ENCODE measurements at places on chromosomes 2 and 18.

DNA sequence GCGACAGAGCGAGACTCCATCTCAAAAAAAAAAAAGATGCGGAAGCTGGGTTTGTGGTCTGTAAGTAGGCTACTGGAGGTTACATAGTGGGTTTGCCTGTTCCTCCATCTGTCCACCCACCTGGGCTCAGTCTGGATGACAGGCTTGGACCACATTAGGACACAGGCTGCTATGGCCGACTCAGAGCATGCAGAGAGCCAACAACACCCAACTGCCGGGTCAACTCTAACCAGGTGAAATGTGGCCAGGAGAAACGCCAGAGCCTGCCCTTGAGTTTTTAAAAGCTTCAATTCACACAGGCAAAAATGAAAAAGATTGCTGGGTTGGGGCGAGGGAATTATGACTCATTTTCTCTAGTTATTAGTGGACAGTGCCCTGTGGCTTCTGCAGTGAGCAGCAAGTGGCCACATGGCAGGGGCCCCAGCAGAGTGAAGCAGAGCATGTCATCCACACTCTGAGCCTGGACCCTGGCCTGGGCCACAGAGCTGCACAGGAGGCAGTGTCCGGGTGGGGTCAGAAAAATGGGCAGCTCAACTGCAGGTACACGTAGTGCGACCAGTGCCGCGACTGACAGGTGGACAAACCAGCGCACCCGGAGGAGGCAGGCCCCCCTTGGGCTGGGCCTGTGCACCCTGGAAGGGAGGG, 67.4 kb downstream of the BIN1 start:
- peak; percentile 65 for DNase-seq

DNA sequence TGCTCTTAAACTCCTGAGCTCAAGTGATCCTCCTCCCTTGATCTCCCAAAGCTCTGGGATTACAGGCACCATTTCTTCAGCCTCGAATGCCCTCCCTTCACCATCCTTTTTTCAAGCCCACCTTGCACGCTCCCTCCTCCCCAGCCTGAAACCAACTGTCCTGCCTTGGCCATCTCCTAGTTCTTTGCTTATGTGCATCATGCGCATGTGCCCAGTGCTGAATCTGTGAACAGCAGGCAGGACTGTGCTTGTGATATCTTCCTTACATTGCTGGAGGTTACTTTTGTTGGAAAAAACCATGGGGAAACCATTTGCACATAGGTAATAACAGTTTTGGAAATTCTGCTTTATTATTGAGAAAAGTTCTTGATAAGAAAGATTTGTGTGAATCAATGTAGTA, 30.2 kb upstream of the CETN1 start:
- DNase-seq = no peak

DNA sequence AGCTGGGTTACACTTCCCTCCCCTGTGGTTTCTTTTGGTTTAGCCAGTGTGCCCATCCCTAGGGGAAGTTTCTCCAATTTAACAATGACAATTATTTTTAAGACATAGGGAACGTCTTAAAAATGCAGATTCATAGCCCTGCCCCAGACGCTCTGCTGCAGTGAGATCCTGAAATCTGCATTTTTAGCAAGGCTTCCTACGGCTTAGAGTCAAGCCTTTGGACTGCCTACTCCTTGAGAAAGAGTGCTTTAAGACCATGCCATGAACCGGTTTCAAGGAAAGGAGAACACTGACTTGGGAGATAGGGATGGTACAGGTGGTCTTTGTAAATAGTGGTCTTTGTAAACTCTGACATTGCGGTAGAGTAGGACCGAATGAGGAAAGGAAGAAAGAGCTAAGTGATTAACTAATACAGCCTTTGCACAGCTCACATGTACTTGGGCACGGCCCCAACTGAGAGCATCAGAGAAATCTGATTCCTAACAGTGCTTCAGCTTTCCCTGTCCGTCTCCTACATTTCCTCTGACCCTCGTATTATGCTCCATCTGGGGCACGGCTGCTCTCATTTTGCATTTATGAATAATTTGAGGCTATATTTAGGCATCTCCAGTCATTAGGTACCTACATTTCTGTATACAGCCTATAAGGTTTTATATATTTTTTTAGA, 217.6 kb upstream of the TANK start:
- no peak for DNase-seq

GRCh38 chr2:14322306-14322705, 310.2 kb upstream of the LRATD1 start:
- no peak for DNase-seq

GRCh38 chr18:50947899-50948298, 19.9 kb upstream of the ELAC1 start:
- DNase-seq = no peak

- no peak for DNase-seq
These were observed 99.1 kb upstream of the NEUROD1 start for GRCh38 chr2:181779288-181780021.

- no peak for DNase-seq
These were observed 36.5 kb downstream of the RHOB start for GRCh38 chr2:20483194-20483895.

GRCh38 chr2:33292981-33293595, 183.4 kb upstream of the RASGRP3 start:
- DNase-seq = no peak

DNA sequence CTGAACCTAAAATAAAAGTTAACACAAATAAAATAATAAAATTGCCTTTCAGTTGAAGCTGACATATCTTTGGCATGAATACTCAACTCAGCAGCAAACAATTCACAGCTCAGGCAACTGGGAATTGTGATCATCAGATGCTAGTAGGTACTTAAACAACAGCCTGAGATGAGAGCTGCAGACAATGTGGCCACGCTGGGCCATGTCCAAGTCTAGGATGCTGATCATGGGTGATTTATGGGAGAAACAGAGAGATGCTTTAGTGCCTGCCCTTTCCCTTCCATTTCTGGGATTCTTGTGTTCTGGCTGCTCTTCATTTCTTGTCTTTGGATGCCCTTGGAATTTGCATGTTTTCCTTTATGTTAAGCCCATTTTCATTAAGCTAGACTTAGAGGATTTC, 212.4 kb upstream of the CWC22 start:
- no peak for DNase-seq

GRCh38 chr18:59055345-59056032, 84.2 kb upstream of the SEC11C start:
- DNase-seq = no peak

GRCh38 chr2:230262246-230262645, 36.7 kb downstream of the SP140 start:
- no peak for DNase-seq

DNA sequence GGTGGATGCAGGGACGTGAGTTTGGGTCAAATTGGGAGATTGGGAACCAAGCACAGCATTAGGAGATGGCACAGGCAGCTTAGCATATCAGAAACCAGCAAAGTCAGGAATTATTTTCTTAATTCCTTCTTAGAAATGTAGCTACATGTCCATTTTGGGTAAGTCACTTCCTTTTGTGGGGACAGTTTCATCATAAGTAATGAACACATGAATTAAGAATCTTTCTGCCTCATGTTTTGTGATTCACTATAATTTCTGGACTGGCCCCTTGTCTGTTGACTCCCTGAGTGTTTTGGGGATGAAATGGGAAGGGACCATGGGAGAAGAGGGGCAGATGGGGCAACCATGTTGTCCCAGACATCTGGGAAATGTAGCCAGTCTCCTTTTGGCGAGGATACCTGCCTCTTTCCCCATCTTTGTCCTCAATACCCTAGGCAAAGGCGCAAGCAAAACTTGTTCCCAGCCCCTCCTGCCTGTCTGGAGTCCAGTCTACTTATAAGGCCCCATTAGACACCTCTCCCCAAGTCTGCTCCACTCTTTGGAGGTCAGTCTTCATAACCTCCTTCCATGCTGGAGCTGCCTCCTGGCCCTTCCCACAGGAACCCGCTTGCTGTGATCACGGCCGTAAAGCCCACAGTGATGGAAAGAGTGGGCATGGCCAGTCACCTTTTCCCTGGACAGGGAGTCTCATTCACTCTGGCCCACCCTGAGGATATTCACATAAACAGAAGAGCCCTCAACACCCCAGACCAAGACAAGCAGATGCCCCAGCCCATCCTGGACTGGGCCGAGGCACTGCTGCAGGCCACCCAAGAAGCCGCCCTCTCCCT, 25.7 kb downstream of the MTHFD2 start:
- DNase-seq = no peak

DNA sequence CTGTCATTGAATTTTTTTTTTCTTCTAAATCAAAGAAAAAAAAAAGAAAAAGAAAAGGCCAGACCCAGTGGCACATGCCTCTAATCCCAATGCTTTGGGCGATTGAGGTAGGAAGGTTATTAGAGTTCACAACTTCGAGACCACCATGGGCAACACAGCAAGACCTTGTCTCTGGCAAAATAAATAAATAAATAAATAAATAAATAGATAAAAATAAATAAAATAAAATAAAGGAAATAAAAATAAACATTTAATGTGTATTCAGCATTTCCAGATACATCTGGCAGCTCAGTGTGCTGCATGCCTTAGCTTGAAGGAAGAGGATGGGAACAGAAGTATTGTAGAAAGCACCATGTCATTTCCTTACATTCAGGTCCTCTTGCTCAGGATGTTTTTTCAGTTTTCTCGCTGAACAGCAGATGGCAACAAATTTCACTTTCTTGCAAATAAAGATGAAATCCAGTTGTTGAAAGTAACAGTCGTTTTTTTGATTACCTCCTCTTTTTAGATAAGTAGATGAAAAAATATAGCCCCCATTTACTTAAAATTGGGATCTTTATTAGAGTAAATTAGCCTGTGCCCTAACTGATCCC, 25.7 kb upstream of the FAM178B start:
- DNase-seq = no peak

DNA sequence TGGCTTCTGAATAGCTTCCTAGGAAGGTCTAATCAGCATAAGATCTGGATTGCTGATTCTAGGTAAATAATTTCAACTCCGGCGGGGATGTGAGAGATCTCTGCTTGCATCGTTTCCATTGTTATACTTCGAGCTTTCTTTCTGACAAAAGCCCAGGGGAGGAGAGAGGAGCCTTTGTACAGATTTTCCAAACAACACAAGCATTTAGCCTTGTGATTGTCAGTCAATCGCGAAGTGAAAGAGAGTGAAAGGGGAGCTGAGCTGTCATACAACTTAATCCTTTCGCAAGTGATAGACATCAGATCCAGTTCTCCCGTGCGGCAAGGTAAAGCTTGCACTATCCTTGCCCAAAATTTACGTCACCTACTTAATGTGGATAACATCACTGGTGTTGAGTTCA, 26.2 kb downstream of the RALB start:
- no peak for DNase-seq

DNA sequence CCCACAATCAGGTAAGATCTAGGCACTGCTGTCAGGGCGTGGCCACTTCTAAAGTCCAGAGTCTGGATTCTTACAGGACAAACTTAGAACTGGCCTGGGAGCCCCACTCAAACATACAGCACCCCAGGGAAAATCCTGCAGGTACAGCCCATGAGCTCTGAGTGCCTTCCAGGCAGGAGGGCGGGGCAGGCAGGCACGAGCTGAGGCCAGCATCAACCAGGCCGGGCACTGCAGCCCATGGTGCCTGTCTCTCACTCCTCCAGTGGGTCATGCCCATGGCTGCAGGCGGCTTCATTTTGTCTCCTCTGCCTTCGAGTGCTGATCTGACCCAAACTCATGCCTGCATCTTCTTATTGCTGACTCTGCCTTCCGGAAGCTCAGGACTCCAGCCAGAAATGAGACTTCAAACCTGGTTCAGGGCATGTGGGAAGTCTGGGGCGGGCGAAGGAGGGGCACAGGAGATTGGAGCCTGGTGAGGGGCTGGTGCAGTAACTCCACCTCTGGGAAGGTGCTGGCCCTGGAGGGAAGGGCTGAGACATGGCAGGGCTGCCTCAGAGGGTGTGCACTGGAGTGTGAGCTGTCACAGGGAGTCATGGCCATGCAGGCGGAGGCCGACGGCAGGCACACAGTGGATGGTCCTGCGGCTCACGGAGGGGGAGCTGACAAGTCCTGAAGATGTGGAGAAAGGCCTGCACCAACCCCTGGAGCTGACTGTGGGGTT, 40.5 kb downstream of the HS6ST1 start:
- no peak for DNase-seq

DNA sequence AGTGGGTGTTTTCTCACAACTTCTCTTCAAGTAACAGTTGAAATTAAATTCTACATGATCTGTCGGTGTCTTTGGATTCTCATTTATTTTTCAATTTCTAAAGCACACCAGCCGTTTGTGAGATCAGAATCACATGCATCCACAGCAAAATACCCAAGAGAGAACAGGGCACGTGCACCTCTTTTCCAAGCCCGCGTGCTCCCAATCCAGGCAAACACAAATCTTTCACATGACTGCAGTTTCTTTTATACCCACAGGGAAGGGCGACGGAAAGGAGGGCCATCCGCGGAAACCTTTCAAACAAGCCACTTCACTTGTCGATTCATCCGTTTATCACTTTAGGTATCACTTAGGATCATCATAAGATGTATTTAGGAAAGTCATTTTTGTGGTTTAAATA, 13.0 kb upstream of the DAPL1 start:
- no peak for DNase-seq

- no peak for DNase-seq
These were observed 54.7 kb downstream of the DTNB start for GRCh38 chr2:25618676-25619075.

DNA sequence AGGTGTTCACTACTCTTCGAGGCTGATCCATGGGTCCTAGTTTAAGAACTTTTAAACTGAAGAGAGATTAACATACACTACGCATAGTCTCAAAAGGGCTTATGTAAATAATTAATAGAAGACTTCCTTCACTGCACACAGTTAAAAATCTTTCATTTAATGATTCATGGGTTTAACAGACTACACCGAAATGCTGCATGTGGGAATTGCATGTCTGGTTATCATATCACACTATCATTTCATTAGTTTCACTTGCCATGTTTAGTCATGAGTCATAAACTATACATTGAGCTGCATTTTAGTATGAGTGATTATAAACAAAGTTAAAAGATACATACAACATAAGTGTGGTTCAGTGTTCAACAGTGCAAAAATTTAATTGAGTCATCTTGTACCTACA, 31.2 kb downstream of the GLS start:
- DNase-seq = no peak

GRCh38 chr2:59959944-59960343, 593.5 kb downstream of the BCL11A start:
- no peak for DNase-seq

GRCh38 chr2:136378712-136379595, 261.0 kb upstream of the CXCR4 start:
- peak; percentile 78 for DNase-seq
